ENCODE measurements at places on chromosomes 12 and 14.
A peak's percentile ranks its signal among the peaks of the same experiment; 100 is the strongest.

DNA sequence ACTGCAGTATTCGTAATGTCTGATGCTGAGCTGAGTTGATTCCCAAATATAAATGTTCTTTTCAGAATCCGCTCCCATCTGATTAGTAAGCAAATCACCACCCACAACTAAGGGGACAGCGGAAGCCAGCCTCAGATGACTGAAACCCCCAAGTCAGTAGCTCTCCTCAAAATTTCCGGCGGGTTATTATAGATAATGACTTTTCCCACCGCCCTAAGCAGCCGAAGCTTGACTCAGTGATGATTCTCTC, 469 bp upstream of the LRFN5 start:
- peak; percentile 65 for DNase-seq

DNA sequence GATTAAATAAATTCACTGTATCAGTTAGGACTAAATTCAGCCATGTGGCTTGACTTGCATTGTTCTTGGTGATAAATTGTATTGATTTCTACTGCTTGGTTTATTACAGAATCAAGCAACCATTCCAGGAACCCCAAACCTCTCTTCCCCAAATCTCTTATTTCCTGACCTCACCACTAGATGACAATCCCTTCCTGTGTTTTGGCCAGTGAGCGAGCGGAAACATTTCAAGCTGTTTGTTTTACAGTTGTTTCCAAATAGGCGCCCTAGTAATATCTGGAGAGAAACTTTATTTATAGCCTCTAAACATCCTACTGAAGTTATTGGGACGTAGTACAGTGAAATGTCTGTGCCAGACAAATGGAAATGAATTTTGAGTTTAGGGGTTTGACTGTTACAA, 161.1 kb downstream of the SNAPC1 start:
- DNase-seq, result peak; percentile 23

DNA sequence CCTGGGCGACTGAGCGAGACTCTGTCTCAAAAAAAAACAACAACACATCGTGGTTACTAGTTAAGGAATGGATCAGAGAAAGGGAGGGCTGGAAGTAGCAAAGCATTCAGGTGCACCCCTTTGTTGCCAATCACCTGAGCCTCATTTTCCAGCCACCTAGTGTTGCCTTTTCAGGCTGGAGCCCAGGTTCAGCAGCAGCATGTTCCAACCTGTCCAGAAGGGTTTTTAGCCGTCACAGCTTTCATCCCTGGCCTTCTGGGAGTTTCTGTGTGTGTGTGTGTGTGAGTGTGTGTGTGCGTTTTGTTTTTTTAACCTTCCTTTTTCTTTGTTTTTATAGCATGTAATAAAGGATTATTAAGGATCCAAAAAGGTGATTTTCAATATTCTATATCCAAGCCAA, 121.1 kb upstream of the ATF1 start:
- peak; percentile 84 for DNase-seq

GRCh38 chr12:105109465-105110212, 2.1 kb downstream of the WASHC4 start:
- no peak for DNase-seq

GRCh38 chr14:35295845-35296161, 3.6 kb downstream of the PSMA6 start:
- DNase-seq, result no peak

DNA sequence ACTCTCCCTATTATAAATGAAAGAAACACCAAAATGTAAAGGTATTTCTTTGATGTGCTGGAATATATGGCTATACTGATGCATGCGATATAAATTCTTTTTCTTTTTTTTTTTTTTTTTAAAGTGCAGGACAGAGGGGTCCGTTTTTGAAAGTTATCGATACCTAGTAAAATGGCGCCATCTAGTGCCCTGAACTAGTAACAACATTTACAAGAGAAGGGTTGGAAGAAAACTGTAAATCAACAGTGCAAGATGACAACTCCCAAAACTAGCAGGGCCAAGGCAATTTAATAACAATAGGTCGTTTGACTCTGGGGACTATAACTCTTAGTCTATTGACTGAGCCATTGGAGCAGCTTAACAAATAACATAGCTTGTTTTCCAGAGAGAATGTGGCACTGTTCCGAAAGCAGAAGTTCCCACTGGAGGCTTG, 137.7 kb downstream of the SPTSSA start:
- DNase-seq, result peak; percentile 70

- DNase-seq, result no peak
These were observed 390.6 kb upstream of the ATP2B1 start for GRCh38 chr12:90099288-90099687.

DNA sequence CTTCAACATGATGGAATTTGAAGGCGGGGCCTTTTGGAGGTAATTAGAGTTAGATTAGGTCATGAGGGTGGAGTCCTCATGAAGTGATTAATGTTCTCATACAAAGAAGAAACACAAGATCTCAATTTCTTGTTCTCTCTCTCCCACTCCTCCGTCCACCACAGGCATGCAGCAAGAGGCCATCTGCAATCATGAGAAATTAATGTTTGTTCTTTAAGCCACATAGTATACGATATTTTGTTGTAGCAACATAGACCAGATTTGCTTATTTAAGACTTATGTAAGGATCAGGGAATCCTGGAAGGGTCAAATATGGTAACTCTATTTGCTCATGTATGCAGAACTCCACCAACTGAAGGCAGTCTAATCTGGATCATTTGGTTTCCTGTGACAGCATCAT, 429.0 kb downstream of the LRIG3 start:
- DNase-seq, result no peak

DNA sequence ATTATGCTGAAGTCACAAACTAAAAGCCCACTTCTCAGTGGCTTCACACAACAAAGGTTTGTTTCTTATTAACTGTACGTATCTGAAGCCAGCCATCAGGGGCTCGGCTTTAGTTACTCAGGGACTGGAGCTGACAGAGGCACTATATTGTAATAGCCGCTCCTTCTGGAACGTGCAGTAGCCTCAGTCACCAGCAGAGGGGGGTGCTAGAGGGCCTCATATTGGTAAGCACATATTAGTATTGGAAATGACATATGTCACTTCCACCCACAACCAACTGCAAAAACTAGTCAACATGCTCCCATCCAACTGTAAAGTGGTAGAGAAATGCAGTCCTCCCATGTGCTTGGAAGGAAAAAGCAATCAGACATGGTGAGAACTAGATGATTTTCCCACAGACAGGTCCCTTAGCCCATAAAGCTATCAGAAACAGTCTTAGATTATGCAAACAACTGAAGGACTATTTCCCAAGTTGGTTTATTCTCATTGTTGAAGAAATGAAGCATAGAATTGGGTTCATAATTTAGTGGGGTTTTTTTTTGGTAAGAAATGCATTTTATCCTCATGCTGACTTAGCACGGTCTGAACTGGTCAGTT, 183.6 kb upstream of the G2E3 start:
- peak; percentile 51 for DNase-seq

- DNase-seq, result no peak
These were observed 398.7 kb downstream of the BTG1 start for GRCh38 chr12:91746976-91747375.

- DNase-seq, result peak; percentile 55
These were observed 37.6 kb upstream of the BCL2L14 start for GRCh38 chr12:12032851-12033797.

- no peak for DNase-seq
These were observed 7.8 kb upstream of the PHC1 start for GRCh38 chr12:8906266-8907180.

GRCh38 chr12:109868182-109869051, 11.9 kb downstream of the GLTP start:
- DNase-seq, result no peak

DNA sequence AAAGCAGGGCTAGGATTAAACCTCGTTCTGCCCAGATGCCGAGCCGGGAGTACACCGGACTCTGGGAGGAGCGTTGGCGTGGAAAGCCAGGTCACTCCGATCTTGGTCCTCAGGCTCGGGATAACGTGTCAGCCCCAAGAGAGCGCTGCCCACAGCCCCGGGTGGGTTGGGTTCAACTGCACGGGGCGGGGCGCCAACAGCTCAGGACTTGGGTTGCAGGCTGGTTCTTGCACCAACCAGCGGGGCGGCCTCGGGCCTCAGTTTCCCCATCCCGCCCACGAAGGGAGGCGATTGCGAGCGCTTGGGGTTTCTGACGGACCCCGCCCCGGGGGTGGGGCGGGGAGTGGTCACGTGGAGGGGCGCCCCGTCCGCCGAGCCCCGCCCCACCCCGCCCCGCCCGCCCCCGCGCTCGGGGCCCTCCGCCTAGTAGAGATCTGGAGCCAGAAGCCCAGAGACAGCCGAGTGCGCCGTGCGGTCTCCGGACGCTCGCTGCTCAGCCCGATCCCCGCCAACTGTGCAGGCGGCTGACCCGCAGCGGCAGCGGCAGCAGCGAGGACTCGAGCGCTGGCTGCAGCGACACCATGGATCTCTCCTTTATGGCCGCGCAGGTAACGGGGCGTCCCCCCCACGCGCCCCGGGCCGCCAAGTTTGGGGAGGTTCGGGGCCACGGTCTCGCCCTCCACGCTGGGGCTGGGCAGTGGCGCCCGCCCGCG, at the start of gene C14orf132:
C14orf132 (plus strand) TSS at position 443 of the 713 bp plus-strand sequence; CDS start at position 582, 139 bp downstream.
- peak; percentile 71 for DNase-seq

GRCh38 chr12:30827101-30828066, 72.6 kb upstream of the CAPRIN2 start:
- no peak for DNase-seq

DNA sequence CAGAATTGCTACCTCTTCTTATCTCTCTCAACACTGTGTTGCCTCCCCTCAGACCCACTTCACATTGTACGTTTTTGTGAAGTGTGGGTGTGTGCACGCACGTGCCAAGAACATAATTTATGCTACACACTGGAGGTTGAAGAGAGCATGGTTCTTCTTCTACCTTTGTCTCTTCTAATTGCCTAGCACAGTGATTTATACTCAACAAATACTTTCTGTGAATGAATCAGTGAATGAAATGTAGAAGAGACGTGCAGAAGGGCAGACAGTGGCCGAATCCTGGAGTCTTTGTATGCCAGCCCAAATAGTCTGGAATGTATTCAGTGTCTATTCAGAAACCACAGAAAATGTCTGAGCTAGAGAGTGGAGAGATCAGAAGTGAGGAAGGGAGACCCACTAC, 4.6 kb upstream of the SAMD4A start:
- DNase-seq, result no peak

DNA sequence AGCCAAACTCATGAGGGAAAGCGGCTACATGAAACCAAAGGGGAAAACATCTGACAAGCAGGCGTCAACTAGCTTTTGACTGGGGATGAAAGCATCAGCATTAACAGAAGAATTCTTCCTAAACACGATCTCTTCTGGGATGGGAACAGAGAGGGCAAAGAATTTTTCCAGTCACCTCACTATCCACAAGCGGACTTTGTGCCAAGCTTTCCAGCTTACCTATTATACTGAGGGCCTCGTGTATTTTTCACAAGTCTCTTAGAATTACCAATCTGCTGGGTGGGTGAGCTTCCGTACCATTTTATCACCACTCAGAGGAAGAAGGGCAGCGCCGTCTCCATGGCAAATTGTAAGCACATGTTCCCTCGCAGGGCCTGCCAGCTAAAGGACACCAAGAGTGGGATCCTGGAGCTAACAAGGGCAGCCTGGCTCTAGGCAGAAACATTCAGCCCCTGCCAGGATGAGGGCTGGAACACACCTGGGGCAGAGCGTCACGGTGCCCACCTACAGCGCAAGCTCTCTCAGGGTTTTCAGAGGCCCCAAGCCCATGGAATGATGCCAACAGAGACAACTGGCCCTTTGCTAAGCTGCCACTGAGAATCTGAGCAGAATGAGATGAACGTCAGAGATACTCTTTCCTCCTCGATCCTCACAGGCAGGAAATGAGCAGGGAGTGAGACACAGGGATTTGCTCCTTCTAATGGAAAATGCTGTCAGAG, 74.6 kb downstream of the CHGA start:
- no peak for DNase-seq

DNA sequence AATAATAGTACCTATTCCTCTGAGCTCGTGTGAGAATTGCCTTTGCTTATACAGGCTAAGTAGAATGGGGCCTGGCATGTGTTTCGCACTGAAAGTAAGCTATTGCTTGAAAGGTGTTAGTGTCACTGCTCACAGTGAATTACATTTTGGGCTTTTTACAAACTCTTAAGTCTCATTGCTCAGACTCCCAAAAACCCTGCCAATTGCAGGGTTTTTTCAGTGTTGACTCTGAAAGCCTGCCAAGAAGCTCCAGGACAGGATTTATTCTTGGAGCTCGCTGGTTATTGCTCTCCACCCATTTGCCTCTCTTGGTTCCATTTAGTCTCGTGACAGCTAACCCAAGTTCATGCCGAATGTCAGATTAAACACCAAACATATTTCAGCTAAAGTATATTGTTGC, 39.8 kb downstream of the NOPCHAP1 start:
- no peak for DNase-seq

- no peak for DNase-seq
These were observed 22.3 kb downstream of the RPGRIP1 start for GRCh38 chr14:21302013-21302835.

DNA sequence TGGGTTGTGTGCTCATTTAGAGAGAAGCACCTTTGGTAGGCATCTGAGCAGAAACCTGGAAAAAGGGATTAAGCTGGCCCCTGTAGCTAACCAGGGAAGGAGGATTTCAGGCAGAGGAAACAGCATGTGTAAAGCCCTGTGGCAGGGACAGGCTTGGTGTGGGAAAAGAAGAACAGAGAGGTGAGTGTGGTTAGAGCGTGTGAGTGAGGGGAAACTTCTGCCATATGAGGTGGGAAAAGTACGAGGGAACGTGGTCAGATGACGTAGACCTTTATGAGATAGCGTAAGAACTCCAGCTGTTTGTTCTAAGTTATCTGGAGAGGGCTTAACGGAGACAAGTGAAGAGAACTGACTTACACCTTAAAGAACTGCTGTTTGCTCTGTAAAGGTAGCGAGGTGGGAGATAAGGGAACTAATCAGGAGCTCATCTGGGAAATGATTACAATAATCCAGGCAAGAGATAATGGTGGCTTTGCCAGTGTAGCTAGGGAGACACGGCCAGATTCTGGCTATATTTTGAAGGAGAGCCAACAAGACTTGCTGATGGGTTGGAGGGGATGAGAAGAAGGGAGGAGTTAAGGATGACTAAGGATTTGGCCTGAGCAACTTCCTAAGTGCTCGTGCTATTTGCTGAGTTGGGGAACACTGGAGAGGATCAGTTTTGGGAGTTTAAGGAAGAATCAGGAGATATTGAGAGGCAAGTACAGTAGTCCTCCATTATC, 234.0 kb downstream of the ETNK1 start:
- DNase-seq, result no peak

DNA sequence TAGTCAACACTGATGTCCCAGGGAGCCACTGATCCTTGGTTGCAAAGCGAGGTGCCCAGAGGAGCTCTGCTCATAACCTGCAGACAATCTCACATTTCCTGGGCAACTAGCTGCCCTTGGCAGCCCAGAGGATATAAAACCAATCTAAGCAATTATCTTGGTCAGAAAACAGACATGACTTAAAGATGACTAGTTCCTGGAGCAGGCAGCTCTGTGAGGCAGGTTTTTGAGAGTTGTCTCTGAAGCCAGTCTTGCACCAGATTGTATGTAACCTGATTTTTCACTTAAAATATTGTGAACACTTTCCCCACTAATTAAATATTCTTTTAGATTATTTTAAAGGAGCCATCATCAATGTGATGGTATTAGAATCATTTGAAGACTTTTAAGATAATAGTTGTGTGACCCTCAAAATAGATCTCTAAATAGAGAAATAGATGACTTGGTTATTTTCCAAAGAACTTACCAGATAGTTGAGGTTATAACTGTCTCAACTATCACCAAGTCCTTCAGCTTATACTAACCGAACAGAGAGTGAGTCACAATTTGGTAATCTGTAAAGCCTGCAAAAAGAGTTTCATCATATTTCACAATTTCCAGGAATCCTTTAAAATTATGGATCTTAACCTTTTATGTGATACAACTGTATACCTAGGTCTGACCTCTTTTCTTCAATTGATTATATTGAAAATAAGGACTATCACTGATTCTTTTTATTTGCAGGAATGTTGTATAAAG, 75.9 kb downstream of the LIN7A start:
- DNase-seq, result no peak

- DNase-seq, result no peak
These were observed 48.7 kb downstream of the HEATR5A start for GRCh38 chr14:31371646-31372045.

Measured in NCI-H2171 treated with DMSO at 0.1 percent for 48 hours (cell line).